ENCODE measurements at places on chromosomes 11 and 22.

DNA sequence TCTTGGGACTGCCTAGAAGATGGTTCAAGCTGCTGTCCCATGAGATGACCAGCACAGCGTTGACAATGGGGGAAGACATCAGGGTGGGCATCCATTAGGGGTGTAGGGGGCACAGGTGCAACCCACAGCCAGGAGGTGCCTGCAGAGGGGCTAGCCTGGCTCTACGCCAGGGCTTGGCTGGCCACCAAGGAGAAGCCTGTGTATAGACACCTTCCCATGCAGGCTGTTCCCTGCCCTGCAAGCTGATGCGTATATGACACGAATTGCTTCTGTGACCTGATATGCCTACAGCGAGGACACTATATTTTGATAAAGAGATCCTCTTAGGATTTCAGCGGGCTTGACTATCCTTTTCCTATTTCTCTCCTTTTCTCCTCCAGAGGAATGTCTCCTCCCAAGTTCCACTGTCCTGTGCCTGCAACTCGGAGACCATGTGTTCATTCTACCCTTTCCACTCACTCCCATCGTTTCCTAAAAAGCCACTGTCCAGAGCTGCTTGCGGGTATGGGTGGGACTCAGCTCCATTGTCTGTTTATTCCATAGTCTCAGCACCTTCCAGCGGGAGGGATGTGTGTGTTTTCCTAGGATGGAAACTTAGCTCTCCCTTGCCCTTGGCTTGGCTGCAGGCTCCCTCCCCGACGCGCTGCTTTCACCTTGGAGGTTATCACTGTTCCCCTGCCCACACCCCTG is 56.1 kb downstream of the ST14 start:
- no peak overlapping the region for H3K4me3 ChIP-seq
- DNase-seq = no peak
- peaks cover 7% of the 10 kb centered on the region for H3K4me1 ChIP-seq
- no peaks in the 10 kb centered on the region for H3K36me3 ChIP-seq
- H3K27me3 ChIP-seq = no peaks in the 10 kb centered on the region

- H3K4me3 ChIP-seq = no peak overlapping the region
- H3K4me1 ChIP-seq = no peaks in the 10 kb centered on the region
- peaks cover 19% of the 10 kb centered on the region for H3K27me3 ChIP-seq
- H3K27ac ChIP-seq = no peak overlapping the region
- no peak for DNase-seq
- no peaks in the 10 kb centered on the region for H3K36me3 ChIP-seq
Measured at GRCh38 chr11:103887001-103887658, 149.3 kb upstream of the DDI1 start.

DNA sequence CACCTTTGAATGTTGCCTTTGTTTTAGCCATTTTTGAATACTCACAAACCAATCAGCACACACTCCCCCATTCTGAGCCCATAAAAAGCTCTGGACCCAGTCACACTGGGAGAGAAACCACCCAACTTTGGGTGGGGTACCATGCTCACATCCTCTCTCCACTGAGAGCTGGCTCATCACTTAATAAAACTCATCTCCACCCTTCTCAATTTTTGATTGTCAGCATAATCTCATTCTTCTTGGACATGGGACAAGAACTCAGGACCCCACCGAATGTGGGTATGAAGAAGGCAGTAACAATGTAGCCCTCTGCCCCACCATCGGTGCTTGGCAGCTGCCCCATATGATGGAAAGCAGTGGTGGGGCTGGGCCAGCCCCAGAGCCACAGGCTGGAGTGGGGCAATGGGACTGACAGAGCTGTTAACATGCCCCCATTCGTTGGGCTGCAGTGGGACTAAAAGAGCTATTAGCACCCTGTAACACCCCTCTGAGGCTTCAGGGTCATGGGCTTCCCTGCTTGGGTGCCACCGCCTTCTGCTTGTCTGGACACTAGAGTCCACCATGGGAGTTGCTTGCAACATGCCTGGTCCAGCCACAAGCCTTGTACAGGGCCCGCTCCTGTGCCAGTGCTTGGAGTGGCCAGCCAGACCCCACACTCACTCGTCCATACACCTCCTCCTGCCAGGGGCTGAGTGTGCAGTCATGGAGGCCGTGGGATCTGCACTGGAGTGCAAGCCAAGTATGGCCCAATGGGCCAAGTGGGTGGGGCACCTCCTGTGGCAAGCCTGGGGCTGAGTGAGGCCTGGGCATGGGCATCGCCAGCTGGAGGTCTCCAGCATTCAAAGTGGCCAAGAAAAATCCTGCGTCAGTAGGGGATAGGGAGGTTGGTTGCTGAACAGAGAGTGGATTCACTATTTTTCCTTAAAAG is 471.1 kb downstream of the TBC1D22A start:
- peak overlapping the region; percentile 56 for H3K4me3 ChIP-seq
- H3K4me1 ChIP-seq = no peaks in the 10 kb centered on the region
- H3K27me3 ChIP-seq = peaks cover 4% of the 10 kb centered on the region
- H3K36me3 ChIP-seq = peaks cover 4% of the 10 kb centered on the region
- no peak for DNase-seq
- H3K27ac ChIP-seq = no peak overlapping the region

DNA sequence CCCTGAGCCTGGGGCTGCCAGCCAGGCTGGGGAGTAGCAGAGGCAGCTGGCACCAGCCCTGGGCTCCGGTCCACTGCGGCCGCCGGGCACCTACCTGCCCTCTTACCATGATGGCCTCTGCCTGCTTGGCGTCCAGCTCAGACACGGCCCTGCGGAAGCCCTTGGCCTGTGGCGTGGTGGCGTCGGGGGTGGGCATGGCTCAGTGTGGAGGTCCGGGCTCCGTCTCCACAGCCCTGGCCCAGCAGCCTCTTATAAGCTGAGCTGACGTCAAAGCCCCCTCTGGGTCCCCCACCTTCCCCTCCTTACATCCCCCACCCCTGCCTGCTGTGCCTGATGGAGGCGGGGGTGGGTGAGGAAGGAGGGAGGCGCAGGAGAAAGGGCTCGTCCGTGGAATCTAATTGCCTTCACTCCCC is at the start of gene TH:
Gene TH, minus strand, starts transcription at position 225 of the 413 bp plus-strand sequence. Its CDS starts 29 bp downstream, at position 196.
- H3K4me1 ChIP-seq = peaks cover 4% of the 10 kb centered on the region
- DNase-seq = no peak
- no peak within 1 kb of the TSS for H3K27ac ChIP-seq

GRCh38 chr11:27907091-27907490 is 200.9 kb downstream of the KIF18A start:
- no peaks in the 10 kb centered on the region for H3K4me1 ChIP-seq
- DNase-seq = no peak
- H3K27ac ChIP-seq = no peak overlapping the region
- no peaks in the 10 kb centered on the region for H3K27me3 ChIP-seq
- H3K36me3 ChIP-seq = no peaks in the 10 kb centered on the region

DNA sequence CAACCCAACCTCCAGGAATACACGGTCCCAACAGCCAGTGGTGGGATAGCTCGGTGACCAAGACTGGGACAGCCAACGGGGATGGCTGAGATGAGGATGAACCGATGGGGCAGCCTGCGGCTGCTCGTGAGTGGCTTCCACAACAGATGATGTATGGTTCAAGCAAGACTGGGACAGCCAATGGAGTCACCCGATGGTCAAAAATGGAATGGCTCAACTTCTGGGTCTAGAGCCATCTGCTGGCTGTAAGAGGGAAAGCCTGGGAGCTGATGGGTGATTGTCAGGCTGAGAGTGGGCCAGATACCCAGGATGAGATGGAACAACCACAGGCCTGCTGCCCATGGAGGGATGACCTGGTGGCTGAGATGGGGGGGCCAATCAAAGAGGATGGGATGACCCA is 35.5 kb downstream of the SYT7 start:
- peaks cover 9% of the 10 kb centered on the region for H3K4me1 ChIP-seq
- DNase-seq = no peak
- H3K4me3 ChIP-seq = no peak overlapping the region
- H3K27me3 ChIP-seq = peaks cover 9% of the 10 kb centered on the region
- H3K36me3 ChIP-seq = no peaks in the 10 kb centered on the region

GRCh38 chr11:65709661-65710060 is 2.4 kb upstream of the KAT5 start:
- H3K4me1 ChIP-seq = peaks cover 19% of the 10 kb centered on the region
- no peak overlapping the region for H3K4me3 ChIP-seq
- no peak for DNase-seq
- H3K27ac ChIP-seq = no peak overlapping the region
- no peaks in the 10 kb centered on the region for H3K27me3 ChIP-seq

DNA sequence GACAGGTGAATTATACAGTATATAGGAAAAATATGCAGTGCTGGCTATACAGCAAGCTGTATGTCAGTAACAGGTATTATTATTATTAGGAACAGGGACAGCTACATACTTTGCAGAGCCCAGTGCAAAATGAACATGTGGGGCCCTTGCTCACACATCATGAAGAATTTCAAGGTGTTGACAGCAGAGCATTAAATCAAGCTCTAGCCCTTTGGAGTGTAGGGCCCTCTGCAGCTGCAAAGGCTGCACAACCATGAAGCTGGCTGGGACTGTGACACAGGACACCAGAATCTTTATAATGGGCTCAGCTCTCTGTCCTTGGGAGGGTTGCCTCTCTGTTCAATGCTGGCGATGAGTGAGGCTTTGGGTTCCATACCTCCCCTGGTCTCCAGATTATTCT is 44.9 kb upstream of the DAGLA start:
- peaks cover 15% of the 10 kb centered on the region for H3K27me3 ChIP-seq
- H3K4me1 ChIP-seq = no peaks in the 10 kb centered on the region
- no peak for DNase-seq
- no peak overlapping the region for H3K27ac ChIP-seq
- H3K36me3 ChIP-seq = no peaks in the 10 kb centered on the region
- H3K4me3 ChIP-seq = no peak overlapping the region

GRCh38 chr11:10381736-10382135 is 73.3 kb upstream of the AMPD3 start:
- no peak for DNase-seq
- H3K4me3 ChIP-seq = no peak overlapping the region
- H3K27me3 ChIP-seq = peaks cover 57% of the 10 kb centered on the region
- H3K36me3 ChIP-seq = no peaks in the 10 kb centered on the region
- H3K4me1 ChIP-seq = no peaks in the 10 kb centered on the region

DNA sequence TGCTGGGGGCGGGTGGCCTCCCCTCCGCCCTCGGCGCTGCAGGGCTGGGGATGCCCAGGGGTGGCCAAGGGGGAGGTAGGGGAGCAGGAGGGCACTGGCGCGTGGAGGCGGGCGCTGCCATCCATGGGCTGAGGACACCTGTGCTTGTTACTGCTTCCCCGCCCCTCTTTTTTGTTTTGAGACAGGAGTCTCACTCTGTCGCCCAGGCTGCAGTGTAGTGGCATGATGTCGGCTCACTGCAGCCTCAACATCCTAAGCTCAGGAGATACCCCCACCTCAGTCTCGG is 683 bp upstream of the FADS3 start:
- peaks cover 46% of the 10 kb centered on the region for H3K4me1 ChIP-seq
- H3K4me3 ChIP-seq = peak overlapping the region; percentile 87
- DNase-seq = no peak
- peak overlapping the region; percentile 98 for H3K27ac ChIP-seq

GRCh38 chr22:44604455-44604854 is 97.5 kb upstream of the PRR5 start:
- H3K4me1 ChIP-seq = no peaks in the 10 kb centered on the region
- peaks cover 10% of the 10 kb centered on the region for H3K27me3 ChIP-seq
- no peak overlapping the region for H3K4me3 ChIP-seq
- no peak overlapping the region for H3K27ac ChIP-seq

GRCh38 chr11:90438069-90438468 is 215.2 kb upstream of the CHORDC1 start:
- no peaks in the 10 kb centered on the region for H3K27me3 ChIP-seq
- H3K4me3 ChIP-seq = no peak overlapping the region
- no peak for DNase-seq
- H3K27ac ChIP-seq = no peak overlapping the region
- no peaks in the 10 kb centered on the region for H3K36me3 ChIP-seq

DNA sequence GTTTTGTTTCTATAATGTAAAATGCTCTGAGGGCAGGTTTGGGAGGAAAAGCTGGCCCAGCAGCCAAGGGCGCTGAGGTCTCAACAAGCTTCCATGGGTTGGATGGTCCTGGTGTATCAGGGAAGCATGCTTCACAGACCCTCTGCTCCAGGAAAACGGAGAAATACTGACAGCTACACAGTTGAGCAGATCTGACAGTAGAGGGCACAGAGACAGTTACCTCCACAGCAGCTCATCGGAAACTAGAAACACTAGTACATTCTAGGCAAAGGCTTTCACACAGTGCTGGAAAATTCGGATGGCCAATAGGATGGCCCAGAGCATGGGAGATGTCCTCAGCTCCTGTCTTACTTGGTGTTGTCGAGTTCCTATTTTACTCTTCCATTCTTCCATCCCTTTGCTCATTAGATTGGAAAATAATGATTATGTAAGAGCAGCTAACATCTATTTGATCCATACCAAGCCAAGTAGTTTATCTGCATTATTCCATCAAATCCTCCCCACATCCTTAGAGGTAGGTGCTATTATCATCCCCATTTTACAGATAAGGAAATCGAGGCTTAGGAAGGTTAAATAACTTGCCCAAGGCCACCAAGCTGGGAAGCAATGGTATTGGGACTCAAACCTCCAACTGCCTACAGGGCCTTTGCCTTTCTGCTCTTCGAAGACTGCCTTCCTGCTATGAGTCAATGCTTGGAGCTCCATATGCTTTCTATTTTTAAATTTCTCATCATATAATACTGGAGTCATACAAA is 28.3 kb downstream of the LMO2 start:
- no peak for DNase-seq
- H3K4me3 ChIP-seq = no peak overlapping the region
- peaks cover 20% of the 10 kb centered on the region for H3K4me1 ChIP-seq
- no peaks in the 10 kb centered on the region for H3K27me3 ChIP-seq
- H3K36me3 ChIP-seq = peaks cover 3% of the 10 kb centered on the region
- H3K27ac ChIP-seq = no peak overlapping the region

GRCh38 chr11:83480811-83481210 is 194.6 kb upstream of the CCDC90B start:
- H3K36me3 ChIP-seq = no peaks in the 10 kb centered on the region
- DNase-seq = no peak
- peaks cover 24% of the 10 kb centered on the region for H3K27me3 ChIP-seq
- H3K4me3 ChIP-seq = no peak overlapping the region

- H3K27ac ChIP-seq = no peak overlapping the region
- H3K4me1 ChIP-seq = no peaks in the 10 kb centered on the region
- H3K4me3 ChIP-seq = no peak overlapping the region
- no peaks in the 10 kb centered on the region for H3K36me3 ChIP-seq
Measured at GRCh38 chr11:11332141-11332710, 20.8 kb downstream of the CSNK2A3 start.
